ENCODE measurements at places on chromosomes 6 and 20.

- no peak for DNase-seq
Observed at GRCh38 chr20:20561841-20562240, 150.6 kb downstream of the RALGAPA2 start.

GRCh38 chr20:15528391-15529111, 1044.7 kb downstream of the KIF16B start:
- DNase-seq: no peak

DNA sequence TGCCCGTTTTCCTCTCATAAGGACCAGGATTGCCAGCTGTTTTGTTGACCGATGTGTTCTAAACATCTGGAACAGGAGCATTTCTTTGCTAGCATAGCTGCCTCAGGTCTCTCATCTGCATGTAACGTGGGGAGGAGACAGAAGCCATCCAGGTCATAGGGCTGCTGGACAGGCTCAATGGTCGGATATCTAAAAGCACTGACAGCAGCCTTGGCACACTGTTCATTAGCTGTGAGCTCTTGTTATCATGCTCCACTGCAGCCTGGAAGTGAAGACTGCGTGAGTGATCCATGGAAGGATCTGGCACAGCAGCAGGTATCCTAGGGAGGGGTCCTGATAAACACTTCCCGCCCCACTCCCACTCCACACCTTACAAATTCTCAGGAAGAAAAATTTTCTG, 175.3 kb downstream of the LRFN2 start:
- DNase-seq: no peak

DNA sequence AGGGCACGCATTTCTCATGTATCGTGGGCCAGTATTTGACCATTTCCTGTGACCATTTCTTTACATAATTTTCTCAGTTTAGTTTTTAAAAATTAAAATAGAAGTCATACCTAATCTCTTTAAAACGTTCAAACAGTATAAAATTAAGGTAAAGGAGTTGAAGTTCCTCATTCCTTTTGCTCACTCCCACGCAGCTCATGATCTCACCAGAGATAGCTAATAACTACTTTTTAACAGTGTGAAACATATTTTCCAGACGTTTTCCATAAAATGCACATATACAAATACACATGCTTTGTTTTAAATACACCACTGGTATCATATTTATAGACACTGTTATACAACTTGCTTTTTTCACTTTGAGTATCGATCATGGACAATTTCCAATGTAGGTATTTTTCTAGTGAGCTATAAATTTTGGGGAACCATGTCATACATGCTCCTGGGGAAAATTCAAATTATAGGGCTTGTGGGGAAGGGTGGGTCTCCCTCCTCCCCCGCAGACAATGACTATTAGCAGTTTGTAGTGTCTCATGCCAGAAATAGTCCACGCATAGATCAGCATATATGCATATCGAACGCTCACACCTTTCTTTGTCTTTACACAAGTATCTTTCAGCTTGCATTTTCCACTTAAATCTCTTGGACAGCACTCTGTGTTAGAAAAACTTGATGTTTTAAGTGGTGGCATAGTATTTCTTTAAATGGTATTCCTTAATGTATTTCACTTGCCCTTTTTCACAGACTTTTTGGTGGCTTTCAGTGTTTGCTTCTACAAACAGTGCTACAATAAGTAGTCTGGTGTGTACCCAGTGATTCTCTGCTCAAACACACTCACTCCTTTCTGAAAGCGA, 145.5 kb upstream of the ZNF217 start:
- no peak for DNase-seq

DNA sequence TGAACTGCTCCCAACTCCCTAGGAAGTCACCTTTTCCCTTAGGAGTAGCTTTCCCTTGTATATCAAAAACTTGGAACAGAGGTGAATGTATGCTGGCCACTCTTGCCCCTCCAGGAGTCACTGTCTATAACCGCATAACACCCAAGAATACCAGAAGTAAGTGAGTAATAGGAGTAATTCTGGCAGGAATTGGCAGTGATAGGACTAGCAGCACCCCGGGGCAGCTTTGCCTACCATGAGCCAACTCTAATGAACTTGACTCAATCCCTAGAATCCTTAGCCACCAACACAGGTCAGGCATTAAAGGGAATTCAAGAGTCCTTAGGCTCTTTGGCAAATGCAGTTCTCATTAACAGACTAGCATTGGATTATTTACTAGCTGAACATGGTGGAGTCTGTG, 28.8 kb upstream of the CD164 start:
- no peak for DNase-seq

DNA sequence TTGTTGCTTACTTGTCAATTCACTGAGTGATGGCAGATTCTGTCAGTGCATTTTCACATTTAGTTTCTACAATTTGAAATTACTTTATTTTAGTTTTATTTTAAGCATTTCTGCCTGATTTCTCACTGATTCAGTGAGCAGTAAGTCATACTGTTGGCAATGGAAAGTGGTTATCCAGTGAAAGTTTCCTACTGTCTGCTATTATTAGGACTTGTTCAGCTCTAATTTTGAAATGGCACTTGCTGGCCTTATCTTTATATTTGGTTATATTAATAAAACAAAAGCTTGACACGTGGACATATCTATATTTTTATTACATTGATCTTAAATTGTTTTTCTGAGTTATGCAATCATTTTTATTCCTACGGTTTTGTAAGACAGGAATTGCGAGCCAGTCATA, 871.8 kb upstream of the SLC35B3 start:
- DNase-seq: no peak

DNA sequence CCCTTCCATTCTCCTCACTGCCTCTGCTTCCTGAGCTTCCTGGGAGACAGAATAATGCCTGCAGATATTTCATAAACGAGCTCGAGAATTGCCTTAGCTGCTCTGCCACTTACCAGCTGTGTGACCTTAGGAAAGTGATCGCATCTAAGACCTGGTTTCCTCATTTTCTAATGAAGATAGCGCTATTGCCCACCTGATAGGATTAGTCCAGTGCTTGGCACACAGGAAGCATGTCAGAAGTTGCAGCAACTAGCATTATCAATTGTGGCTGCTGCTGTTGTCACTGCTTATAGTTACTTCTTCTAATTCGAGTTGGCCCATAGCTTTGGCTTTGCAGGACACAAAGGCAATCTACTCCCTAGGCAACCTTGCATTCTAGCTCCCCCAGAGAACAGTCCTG, 305.5 kb upstream of the SGK1 start:
- no peak for DNase-seq

GRCh38 chr20:31693987-31694661, 28.5 kb downstream of the BCL2L1 start:
- no peak for DNase-seq
